Psoas muscle (tissue), 8 donors: ENCODE measurements at places on chromosomes 11 and 22.

GRCh38 chr11:18768472-18768901 lies 23.1 kb downstream of the PTPN5 start:
- no peak for DNase-seq

DNA sequence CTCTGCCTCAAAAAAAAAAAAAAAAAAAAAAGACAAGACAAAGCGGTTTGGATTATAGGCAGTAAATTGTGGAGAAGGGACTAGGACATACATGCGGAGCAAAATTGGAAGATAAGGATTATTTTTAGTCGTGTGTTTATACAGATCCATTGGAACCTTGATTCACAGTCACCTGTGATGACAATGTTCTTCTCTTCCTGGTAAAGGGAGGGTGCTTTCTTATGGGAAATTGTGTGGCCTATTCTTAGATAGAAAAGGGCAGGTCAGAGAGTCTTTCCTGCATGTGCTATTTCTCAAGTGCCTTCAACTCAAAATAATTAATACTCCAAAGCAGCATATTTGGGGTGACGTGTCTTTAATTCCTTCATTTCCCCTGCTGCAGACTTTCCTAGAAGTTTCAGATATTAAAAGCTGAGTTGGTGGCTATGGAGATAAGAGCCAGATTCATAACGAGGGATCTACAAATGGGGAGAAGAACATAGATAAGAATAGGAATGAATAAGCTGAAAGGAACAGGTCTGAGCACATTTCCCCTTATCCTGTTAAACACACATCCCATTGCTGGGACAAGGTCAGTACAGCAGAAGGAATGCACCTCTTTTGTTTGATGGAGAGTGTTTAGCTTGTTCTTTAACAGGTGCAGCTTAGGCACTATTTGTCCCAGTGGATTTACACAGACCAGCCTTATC lies 22.5 kb downstream of the GSTT2B start:
- DNase-seq, result no peak

DNA sequence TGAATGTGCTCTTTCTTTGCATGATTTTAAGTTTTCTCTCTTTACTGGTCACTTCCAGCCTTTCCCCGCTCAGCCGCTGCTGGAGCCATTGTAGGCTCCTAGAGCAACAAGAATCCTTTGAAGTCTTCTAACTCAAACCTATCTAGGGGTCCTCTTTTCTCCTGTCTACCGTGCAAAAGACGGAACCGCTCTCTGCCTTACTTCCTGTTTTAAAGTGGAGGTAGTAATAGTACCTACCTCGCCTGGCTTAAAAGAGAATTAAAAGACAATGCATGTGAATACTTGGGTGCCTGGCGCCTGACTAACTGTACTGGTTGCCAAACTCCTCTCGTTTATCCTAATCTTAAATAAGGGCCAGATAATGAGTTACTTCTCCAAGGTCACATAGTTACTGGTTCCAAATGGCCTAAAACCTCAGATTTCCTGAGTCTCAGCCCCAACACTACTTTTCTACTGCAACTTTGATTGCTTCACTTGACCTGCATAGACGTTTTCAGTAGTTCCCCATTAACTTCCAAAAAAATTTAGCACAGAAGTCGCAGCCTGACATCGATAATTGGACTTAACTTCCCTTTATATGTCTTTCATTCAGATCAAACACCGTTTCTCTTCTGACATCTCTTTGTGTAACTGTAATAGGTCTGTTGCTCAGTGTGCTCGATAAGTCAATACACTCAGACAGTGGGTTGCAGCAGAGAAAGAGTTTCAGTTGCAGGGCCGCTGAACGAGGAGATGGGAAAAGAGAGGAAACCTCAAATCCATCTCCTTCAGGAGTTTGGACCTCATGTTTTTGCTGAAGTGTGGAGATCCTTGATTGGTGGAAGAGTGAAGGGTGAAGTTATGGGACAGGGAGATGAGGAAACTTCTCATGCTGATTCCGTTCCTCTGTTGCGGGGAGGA lies 891 bp downstream of the SAMM50 start:
- DNase-seq, result no peak

GRCh38 chr11:7977232-7977917 lies 9.8 kb upstream of the EIF3F start:
- DNase-seq, result no peak

- DNase-seq, result no peak
These were observed 20.8 kb upstream of the SNX19 start for GRCh38 chr11:130937051-130937450.

GRCh38 chr11:112226062-112226830 lies at the start of gene PTS:
Gene PTS (plus strand): TSS chr11:112226428. CDS start chr11:112226444, 16 bp downstream.
- DNase-seq, result peak; percentile 94

DNA sequence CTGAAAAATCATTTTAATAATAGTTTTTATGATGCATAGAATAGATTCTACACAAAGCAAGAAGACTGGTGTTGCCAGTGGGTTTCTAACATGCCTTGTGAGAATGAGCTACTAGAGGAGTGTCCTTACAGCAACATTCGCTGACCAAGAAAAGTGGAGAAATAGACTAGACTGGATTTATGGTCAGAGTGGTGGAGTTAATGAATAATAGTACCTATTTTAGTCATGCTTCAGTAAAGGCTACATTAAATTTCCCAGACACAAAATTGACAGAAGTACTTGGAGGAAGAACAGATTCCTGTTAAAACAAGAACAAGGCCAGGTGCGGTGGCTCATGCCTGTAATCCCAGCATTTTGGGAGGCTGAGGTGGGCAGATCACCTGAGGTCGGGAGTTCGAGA lies 539.2 kb downstream of the ETS1 start:
- no peak for DNase-seq

GRCh38 chr11:115499241-115499799 lies 4.9 kb downstream of the CADM1 start:
- no peak for DNase-seq

GRCh38 chr11:85279267-85279666 lies 347.9 kb downstream of the DLG2 start:
- no peak for DNase-seq

DNA sequence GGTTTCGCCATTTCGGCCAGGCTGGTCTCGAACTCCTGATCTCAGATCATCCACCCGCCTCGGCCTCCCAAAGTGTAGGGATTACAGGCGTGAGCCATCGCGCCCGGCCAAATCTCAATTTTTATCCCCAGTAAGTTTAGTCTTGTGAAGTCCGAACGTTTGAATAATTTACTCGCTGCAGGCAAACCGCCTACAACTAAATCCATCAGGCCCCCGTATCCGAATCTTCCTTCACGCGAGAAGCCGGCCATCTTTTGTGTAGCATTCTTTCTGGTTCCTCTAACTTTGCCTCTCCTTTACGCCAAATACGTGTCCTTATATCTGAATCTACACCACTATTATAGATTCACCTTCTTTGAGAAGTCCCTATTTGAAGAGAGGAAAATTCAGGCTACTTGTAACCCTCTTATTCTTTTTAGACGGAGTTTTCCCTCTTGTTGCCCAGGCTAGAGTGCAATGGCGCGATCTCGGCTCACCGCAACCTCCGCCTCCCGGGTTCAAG lies 581 bp upstream of the EIF3L start:
- no peak for DNase-seq

DNA sequence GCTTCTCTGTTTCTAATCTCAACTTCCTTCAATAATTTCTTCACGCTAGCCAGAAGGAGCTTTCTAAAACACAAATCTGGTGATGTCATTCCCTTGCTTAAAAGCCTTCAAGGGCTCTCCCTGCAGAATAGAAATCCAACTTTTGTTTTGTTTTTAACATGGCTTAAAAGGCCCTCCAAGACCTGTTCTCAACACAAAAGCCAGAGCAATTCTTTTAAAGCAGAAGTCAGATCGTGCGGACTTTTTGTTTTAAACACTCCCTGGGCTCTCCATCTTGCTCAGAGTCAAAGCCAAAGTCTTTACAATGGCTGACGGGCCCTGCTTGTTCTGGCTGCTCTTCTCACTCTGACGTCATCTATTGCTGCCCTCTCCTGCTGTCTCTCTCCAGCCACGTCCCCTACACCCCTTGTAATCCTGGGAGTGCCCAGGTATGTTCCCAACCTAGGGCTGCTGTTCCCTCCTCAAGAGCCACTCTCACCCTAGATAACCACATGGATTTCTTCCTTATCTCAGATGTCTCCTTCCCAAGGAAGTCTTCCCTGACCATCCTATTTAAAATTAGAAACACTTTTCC lies 22.5 kb downstream of the TECTA start:
- DNase-seq, result no peak

GRCh38 chr11:115266066-115266639 lies 238.1 kb downstream of the CADM1 start:
- no peak for DNase-seq

DNA sequence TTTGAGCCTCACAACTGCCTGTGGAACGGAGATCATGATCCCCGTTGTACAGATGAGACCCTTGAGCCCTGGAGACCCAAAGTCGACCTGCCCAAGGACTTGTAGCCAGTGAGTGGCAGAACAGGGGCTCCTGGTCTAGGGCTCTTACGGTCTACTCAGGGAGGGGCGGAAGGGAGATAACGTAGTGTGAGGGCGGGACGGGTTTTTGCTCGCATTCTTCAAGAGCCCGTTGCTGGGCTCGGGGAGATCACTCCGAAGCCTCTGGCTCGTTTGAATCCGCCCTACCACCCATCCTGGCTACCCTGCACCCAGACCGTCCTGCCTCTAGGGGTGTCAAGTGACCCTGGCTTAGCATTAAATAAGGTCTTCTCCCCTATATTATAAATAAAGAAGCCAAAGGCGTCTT lies 639 bp downstream of the CRY2 start:
- peak; percentile 66 for DNase-seq

GRCh38 chr11:70725739-70726138 lies 327.4 kb downstream of the CTTN start:
- DNase-seq, result no peak

DNA sequence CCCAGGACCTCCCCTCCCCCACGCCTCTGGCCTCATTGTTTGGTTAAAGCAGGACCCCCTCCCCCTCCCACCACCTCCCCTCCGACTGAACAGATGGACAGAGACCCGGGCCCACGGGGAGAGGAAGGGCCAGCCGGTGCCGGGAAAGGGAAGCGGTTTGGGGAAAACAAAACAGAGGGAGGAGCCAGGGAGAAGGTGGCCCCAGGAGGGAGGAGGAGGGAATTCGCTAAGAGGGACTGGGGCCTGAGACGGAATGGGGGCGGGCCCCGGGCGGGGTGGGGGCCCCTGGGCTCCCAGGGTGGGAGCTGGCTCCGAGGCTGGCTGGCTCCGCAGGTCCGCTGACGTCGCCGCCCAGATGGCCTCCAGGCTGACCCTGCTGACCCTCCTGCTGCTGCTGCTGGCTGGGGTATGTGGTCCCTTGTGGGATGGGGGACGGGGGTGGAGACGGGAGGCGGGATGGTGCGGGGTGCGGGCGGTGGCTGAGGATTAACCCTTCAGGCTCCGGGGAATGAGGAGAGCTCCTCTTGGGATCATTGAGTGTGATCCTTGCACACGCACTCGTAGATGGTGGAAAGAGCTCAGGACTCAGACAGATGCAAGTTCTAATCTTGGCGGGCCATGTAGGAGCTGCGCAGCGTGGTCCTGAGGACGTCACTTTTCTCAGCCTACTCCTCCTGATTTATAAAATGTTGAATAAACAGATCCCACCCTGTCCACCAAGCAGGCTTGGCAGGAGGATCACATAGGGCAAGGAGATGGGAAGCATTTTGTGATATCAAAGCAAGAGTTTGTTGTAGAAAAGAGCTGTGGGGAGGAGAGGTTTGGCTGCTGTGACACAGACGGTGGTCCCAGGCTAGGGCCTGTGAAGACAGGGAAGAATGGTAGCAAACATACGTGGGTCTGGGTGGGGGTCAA lies 688 bp downstream of the SERPING1 start:
- peak; percentile 93 for DNase-seq

DNA sequence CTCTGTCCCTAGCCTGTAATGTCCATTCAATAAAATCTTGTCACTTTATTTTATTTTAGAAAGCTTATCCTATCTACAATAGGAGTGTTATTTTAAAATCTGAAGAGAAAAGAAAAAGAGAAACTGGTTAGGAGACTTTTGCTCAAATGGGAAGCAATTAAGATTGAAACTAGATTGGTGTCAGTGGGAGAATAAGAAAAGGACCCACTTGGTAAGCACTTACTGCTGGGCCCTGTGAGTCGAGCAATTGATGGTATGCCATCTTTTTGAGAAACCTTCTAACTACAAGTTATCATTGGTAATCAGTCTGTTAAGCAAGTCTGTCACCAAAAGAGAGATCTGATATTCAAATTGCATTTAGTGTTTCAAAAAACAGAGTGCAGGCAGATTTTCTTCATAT lies 258.4 kb downstream of the GRM5 start:
- DNase-seq, result no peak

DNA sequence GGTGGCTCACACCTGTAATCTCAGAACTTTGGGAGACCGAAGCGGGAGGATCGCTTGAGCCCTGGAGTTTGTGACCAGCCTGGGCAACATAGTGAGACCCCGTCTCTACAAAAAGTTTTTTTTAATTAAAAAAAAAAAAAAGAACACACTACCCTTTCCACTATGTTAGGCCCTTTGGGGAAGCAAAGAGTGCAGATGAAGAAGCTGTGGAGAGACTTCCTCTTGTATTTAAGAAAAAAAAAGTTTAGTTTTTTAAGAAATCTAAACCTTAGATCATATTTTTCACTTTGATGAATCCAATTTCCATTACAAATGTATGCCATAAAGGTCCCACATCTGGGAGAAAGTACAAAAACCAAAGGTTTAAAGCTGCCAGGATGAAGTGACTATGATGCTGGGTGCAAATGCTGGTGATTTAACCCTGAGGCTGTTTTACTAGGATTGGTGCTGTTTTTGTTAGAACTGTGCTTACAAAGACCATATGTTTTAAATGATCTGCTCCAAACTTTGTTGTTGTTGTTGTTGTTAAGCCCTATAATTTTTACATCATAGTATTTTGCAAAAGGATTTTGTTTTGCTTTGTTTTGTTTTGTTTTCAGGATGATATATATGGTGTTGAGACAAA lies 28.9 kb upstream of the ACER3 start:
- no peak for DNase-seq

DNA sequence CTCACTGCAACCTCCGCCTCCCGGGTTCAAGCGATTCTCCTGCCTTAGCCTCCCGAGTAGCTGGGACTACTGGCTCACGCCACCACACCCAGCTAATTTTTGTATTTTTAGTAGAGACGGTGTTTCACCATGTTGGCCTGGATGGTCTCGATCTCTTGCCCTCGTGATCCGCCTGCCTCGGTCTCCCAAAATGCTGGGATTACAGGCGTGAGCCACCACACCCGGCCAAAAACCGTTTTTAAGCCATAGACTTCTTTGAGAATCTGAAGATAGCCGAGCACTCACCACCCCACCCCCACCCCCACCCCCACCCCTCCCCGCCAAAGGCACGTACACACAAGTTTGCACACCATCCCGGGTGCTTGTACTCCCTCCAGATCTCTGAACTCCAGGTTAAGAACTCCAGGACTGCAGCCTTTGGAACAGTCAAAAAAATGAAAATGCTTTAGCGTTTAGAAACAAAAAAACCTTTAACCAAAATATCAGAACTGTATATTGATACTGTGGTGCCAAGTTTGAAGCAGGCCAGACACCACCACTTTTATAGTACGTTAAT lies 1.5 kb downstream of the CRKL start:
- no peak for DNase-seq

- DNase-seq, result no peak
These were observed 252.3 kb upstream of the TBCEL start for GRCh38 chr11:120771551-120772060.

- no peak for DNase-seq
These were observed 16.3 kb upstream of the SORL1 start for GRCh38 chr11:121435551-121436511.

GRCh38 chr11:89184021-89184420 lies 6.3 kb downstream of the TYR start:
- DNase-seq, result no peak

GRCh38 chr22:22045571-22046335 lies 63.2 kb upstream of the TOP3B start:
- DNase-seq, result no peak
